Amniotic stem cell (primary cell): ENCODE measurements at places on chromosomes 13 and 19.
A peak's percentile ranks its signal among the peaks of the same experiment; 100 is the strongest.

GRCh38 chr19:40381321-40381720 lies 8.7 kb downstream of the HIPK4 start:
- DNase-seq = no peak

DNA sequence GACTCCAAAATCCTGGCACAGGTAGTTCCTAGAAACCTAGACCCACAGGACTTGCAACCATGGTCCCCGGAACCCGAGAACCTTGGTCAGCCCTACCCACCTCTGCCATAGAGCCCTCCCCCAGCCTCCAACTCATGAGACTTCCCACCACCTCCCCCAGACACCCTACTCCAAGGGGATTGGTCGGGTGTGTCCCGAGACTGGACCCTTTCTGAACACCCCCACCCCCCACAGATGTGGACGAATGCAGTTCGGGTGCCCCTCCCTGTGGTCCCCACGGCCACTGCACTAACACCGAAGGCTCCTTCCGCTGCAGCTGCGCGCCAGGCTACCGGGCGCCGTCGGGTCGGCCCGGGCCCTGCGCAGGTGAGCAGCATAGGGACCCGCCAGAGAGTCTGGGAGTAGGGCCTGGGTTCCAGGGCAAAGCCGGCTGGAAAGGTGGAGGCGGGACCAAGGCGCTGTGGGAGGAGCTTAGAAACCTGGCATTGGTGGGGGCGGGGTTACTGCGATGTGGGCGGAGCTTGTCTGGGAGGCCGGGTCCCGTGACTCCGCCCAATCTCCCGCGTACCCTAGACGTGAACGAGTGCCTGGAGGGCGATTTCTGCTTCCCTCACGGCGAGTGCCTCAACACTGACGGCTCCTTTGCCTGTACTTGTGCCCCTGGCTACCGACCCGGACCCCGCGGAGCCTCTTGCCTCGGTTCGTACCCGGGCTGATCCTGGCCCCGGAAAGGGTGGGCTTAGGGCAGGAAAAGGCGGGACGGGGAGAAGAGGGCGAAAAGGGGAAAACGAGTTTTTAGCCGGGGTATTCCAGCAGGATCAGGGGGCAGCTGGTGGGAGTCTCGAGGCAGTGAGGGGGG lies 11.9 kb downstream of the LTBP4 start:
- no peak for DNase-seq

DNA sequence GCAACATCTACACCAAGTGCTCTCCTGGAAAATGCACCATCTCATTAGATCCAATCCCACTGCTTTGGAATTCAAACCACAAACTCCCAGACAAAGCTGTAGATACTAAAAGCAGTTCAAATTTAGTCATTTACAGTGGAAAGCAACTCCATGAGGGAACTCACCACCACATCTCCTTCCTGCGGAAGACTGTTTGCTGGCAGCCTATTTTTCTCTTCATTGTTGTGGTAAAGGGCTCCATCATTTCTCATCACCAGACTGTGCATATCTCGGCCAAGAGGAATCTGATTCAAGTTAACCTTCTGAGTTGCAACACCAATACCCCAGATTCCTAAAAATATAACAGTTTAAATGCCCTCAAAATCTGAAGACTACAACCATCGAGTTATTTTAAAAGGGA lies 8.4 kb downstream of the SPRYD7 start:
- DNase-seq = no peak

DNA sequence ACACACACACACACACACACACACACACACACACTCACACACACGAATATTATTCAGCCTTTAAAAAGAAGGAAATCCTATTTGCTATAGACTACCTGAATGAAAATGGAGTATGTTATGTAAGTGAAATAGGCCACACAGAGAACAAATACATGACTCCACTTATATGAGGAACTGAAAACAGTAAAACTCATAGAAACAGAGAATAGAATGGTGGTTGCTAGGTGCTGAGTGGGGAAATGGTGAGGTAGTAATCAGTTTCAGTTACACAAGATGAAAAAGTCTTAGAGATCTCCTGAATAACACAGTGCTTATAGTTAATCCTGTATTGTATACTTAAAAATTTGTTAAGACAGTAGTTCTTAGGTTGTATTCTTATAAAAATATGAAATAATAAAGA lies 8.2 kb downstream of the ZNF677 start:
- DNase-seq = no peak

DNA sequence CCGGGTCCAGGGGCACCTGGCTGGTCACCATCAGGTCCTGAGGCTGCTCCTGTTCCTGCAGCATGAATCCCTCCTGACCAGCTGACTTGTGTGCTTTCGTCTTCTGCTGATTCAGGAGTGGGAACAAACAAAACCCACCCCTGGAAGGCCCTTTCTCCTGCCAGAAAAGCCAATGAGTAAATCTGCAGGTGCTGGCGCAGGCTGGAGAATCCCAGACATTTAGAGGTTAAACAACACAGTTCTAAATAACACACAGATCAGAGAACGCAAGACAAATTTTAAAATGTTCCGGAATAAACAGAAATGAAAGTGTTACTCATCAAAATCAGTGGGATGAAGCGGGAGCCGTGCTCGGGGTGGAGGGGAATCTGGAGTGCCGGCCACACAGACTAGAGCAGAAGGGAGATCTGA lies 60.6 kb upstream of the C13orf46 start:
- DNase-seq = no peak

DNA sequence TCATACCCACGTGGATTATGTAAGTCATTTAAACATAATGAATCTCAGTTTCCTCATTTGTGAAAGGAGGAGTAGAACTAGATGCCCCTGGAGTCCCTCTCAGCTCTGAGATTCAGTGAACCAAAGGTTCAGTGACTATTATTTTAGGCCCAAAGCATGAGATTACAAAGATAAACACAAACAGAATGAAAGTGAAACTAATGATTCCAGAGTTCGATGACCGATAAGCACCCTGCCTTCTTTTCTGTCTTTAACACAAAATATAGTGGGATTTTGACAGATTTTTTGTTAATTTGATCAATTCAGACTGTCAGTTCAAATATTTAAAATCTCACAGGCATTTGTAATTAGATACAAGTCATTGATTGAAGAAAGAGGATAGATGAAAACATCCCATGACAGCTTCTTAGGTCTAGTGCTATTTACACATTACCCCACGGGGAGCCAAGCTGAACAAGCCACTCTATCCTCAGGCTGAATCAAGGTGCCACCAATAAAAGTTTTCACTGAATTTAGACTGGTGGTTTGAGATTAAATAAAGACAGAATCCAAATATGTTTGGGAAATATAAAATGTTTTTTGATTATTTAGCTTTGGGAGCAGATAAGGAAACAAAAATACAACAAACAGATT lies 64.6 kb upstream of the RAP2A start:
- DNase-seq = no peak

DNA sequence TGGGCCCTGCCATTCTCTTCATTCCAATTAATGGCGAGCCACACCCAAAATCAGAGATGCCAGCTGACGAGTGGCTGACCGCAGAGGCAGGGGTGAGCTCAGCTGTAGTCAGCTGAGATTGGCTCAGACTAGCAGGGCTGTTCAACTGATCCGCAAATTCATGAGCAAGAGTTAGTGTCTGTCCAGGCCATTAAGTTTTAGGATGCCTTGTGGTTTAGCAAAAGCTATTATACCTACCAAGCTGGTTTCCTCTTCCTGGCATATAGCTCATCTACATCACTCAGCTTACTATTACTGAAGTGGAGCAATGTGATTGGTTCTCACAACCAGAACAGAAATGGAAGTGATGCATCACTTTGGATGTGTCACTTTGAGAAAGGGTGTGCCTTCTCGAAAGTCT lies 148.7 kb downstream of the NALCN start:
- no peak for DNase-seq

DNA sequence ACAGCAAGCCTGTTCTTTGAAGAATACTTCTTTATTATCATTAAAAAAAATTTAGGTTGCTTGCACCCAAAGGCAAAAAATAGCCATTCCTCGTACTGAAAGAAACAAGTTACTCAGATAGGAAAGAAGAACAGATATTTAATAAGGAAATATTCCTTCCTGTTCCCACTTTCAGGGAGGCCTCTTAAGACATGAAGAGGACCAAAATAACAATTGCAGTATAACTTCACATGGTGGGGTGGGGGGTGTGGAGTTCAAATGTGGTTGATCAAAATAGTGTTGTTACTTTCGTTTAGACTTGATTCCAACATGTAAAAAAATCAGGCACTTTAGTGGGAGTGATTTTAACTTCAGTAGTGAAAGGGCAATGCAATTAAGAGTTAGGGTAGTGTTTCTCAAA lies 3.6 kb downstream of the RGCC start:
- no peak for DNase-seq

- DNase-seq = peak; percentile 88
Measured at GRCh38 chr13:98484289-98485219, 92.4 kb downstream of the STK24 start.

DNA sequence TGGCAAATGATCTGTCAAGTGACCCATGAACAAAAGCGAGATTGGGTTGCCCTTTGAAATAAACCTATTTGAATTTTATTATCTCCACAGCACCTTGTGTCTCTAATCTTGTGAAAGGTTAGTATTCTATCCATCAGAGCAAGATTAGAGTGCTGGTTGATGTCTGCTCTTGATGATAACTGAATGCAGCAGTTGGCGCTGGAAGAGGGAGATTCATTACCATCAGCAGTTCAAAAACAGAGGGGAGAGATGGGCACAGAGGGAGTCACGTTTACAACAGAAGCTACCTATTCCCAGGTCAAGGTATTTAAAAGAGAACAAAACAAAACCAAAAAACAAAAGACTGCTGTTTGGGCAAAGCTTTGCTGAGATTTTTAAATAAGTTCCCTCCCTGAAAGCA lies 588.1 kb downstream of the GPC6 start:
- DNase-seq = no peak

DNA sequence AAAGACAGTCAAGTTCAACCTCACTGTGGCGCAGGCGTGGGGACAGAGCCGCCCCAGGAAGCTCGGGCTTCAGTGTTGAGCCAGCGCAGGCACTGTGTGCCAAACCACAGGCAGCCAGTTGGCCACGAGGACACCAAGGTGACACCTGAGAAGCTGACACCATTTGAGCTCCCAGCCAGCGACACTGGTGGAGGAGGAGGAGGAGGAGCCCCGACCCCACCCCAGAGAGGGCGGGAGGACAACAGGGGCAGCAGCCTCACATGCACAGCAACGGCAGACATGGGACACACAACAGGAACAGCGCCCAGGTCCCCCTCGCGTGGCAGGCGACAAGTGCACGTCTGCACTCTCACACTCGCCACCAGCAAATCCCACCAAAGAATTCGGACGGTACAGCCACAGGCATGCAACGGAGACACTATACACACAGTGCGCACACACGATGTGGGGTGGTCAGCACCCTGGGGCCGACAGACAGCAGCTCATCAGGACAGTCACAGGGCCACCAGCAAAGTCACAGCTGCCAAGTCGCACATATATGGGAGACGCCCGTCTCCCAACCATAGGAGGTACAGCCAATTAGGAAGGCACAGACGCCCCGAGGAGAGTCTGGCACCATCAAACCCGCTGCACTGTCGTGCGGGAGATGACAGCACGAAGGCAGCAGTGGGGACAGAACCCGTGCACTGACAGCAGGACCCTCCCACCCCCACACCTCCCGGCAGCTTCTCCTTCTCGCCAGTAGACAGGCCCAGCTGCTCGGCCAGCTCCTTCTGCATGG lies 3.4 kb downstream of the EIF3G start:
- DNase-seq = no peak

GRCh38 chr13:98890186-98890585 lies 87.7 kb downstream of the DOCK9 start:
- DNase-seq = no peak

- no peak for DNase-seq
Measured at GRCh38 chr13:32594157-32594738, 8.0 kb downstream of the PDS5B start.

DNA sequence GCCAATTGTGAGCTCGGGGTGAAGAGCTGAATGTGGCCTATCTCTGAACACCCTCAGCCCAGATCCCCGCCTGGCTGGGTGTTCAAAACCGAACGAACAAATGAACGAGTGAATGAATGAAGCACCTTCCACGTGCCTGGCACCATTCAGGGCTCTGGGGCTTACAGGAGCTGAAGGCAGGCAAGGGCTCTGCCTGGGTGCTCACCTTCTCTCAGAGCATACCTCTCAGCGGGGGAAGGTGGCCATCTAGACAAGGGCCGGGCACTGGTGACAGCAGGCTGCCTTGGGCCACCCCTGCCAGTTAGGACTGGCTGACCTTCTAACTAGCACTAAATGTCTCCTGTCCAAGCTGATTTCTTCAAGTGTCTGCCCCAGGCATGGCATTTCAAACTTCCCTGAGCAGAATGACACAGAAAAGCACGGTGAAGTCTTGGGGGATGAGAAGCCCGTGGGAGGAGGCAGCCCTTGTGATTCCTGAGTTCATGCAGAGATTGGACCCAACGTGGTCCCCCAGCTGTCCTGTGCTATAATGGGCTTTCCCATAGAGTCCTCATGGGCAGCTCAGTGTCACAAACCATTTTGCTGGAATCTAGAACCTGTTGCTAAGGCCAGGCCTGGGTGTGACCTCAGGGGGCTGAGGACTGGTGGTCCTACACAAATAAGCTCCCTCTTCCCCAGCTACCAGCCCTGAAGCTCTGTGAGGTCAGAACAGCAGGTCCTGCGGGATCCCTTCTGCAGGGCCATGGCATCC lies 27.9 kb upstream of the VSTM2B start:
- no peak for DNase-seq

DNA sequence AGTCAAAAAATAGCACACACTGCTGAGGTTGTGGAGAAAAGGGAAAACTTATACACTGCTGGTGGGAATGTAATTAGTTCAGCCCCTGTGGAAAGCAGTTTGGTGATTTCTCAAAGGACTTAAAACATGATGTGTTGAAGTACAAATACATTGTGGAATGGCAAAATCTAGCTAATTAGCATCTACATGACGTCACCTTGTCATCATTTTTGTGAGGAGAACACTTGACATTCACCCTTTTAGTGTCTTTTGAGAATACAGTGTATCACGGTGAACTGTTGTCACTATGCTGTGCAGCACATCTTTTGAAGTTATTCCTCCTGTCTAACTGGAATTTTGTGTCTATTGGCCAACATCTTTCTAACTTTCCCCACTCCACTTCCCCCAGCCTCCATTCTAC lies 5.6 kb downstream of the OR7A10 start:
- DNase-seq = no peak

DNA sequence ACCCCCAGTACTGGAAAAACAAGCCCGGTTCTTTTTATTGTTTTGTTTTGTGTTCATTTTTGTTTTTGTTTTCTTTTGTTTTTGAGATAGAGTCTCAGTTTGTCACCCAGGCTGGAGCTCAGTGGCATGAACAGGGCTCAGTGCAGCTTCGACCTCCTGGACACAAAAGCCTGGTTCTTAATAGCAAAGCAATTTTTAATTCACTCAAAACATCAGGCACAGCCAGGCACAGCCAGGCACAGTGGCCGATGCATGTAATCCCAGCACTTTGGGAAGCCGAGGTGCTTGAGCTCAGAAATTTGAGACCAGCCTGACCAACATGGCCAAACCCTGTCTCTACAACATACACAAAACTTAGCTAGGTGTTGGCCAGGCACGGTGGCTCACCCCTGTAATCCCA lies 30.7 kb downstream of the INSR start:
- no peak for DNase-seq

- DNase-seq = no peak
Measured at GRCh38 chr13:56102641-56103040, 1038.1 kb upstream of the PRR20A start.
